ENCODE measurements at places on chromosomes 2 and 18.

DNA sequence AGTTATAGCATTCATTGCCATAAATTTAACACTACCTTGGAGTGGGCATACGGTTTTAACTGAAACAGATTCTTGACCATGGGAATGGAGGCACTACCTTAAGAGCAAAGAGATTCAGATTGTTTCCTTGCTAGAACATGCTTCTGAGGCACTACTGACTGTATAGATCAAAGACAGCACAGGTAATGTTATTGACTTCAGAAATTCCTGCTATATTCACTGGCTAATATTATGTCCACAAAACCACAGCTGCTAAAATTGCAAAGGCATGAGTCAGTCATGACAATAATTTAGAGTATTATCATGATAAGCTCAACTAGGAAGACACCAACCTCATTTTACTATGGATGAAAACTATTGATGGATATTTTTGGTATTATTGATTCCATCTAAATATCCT is 39.4 kb downstream of the SLC8A1 start:
- no peak for DNase-seq

- no peak for DNase-seq
These were observed 1.0 kb downstream of the IMPACT start for GRCh38 chr18:24427484-24427883.

- DNase-seq, result peak; percentile 80
These were observed 120.8 kb downstream of the GAREM1 start for GRCh38 chr18:32349728-32350395.

DNA sequence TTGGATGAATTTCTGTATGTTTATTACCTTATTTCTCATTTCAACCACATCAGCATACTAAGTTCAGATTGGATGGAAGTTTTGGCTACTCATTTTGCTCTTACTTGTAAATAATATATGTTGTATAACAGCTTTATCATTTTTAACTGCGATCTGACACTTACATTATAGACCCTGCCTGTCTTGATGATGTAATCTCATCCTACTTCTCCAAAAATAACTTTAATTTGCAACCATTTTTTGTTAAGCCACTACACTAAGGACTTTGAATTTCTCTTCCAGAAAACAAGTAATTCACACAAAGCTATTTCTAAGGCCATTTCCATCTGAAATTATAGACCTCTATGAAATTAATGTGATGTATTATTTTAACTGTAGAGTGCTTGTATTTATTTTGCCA is 240.7 kb downstream of the WDR7 start:
- DNase-seq, result no peak

DNA sequence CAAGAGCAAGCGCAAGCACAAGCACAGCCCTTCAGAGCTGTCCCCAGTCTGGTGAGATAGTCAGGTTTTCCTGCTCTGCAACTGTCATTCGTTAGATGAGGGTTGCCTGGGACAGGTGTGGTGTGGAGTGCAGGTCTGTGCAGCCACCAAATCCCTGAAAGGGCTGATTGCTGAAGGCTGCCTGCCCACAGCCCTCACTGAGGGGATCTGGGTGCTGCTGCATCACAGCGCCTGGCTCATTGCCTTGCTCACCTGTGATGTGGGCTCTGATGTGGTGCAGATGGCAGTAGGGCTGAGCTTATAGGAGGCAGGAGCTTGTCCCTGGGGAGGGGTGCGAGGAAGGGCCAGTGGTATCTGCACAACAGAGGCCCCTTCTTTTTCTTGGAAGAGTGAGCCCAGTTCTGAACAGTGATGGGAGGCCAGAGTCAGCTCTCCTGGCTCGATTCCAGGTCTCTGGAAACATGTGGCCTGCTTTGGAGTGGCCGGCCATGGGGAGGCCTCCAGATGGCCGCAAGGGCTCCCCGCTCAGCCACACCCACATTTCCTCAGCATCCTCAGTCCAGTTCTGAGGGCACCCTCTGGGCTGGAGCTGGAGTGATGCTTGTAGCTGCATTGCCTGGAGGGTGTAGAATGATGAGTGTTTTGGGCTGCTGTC is 11.4 kb downstream of the UBE2F start:
- no peak for DNase-seq

GRCh38 chr2:167057446-167057845 is 169.2 kb downstream of the XIRP2 start:
- no peak for DNase-seq

DNA sequence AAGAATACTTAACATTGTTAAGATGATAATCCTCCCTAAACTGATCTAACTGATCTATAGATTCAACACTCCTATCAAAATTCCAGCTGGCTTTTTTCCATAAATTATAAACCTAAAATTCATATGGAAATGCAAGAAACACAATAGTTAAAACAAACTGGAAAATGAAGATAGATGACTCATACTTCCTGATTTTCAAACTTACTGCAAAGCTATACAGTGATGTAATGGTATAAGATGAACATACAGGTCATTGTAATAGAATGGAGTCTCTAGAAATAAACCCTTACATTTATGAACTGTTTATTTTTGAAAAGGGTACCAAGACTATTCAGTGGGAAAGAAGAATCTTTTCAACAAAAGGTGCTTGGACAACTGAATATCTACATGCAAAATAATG is 32.3 kb downstream of the UBXN4 start:
- DNase-seq, result no peak

Measured in A549 (cell line).